Activated CD4-positive, alpha-beta T cell treated with anti-CD3 and anti-CD28 coated beads, Interleukin-2, amount 50 U/mL, for 24 hours (primary cell): ENCODE measurements at places on chromosomes 2 and 18.

- no peak for DNase-seq
These were observed 122.1 kb upstream of the FOSL2 start for GRCh38 chr2:28270456-28271152.

DNA sequence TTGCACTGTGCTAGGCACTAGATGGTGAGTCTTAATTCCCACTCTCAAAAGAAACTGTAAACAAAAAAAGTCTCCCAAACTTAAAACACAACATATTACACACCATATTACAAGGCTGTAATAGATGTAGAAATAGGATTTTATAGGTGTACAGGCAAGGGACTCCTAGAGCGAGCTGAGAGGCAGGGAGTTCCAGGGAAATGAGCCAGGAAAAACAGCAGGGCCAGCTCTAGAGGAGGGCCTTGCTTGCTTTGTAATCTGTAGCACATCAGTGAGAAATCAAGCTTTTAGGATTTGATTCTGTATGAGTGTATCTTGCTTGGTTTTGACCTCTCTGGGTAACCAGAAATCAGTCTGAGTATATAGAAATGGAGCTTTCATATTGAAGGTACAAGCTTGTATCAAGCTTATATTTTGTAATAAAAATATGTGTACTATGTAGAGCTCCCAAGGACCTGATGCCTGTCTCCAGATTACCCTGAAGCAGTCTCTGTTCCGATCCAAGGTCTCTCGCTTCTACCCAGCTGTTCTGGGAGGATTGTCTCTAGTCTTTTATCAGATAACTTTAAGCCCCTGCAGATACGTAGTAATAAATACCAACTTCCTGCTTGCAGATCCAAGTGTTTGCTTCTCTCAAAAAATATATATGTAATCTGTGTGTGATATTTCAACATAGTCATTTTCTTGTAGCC is 73.0 kb downstream of the MYO1B start:
- DNase-seq = no peak

GRCh38 chr2:108925286-108925685 is 63.7 kb downstream of the EDAR start:
- DNase-seq = no peak

DNA sequence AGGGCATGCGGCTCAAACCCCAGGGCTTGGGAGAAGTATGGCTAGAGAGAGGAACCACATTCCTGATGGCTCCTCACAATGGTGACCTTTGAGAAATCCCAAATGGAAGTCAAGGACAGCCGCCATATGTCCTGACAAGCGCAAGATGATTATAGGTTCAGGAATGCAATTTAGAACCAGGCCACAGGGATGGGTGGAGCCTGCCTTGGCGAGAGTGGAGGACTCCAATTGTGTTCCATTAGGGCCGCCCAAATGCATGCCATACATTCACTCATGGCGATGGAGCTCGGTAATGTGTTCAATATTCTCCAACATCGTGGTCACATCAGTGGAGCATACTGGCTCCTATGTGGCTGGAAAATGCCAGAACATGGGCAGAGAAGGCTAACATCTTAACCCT is 662.9 kb upstream of the ID2 start:
- no peak for DNase-seq

DNA sequence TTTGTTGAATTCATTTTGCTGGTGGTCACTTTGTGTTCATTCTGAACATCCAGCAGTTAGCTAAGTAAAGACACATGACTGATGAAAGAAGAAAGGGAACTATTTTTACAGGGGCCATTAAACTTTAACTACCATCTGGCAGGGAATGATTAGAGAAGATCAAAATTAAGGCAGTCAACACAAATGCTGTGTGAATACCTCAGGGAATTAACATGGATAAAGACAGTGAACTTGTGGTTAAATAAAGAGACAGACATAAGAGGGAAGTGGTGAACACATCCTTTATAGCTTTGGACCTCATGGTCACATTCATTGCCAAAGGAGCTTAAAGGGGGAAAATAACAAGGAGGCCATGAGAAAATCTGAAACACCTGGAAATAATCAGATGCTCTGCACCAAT is 52.6 kb upstream of the ATP5MC3 start:
- DNase-seq = no peak

DNA sequence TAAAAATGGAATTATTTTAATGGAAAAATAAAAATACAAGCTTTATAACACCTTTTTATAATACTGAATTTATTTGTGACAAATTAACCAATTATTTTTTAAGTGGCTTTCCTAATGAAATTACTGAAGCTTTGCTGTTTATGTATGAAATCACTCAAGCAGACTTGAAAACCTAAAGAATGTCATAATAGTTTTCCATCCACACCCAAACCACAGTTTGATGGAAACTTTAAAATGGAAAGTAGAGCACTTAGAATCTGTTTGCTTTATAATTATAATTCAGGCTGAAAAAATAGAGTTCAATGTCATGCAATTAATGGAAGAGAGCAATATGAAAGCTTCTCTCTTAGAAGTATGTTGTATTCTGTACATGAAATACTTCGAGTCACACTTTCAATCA is 31.6 kb upstream of the WDR75 start:
- DNase-seq = no peak

GRCh38 chr2:201357221-201357620 is at the start of gene FLACC1:
Gene FLACC1 (minus strand): TSS chr2:201357345. CDS start chr2:201351404, 5,941 bp downstream.
- DNase-seq = no peak

DNA sequence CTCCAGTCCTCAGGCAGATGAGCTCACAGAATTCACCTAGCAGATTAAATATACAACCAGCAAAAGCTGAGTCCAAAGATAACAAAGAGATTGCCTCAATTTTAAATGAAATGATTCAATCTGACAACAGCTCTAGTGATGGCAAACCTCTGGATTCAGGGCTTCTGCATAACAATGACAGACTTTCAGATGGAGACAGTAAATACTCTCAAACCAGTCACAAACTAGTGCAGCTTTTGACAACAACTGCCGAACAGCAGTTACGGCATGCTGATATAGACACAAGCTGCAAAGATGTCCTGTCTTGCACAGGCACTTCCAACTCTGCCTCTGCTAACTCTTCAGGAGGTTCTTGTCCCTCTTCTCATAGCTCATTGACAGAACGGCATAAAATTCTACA is 86.0 kb downstream of the PTRHD1 start:
- DNase-seq = no peak

- DNase-seq = no peak
These were observed at the start of gene DTNA for GRCh38 chr18:34709750-34710441. Gene DTNA (plus strand): TSS chr18:34710298. CDS start chr18:34755977, 45,679 bp downstream.

DNA sequence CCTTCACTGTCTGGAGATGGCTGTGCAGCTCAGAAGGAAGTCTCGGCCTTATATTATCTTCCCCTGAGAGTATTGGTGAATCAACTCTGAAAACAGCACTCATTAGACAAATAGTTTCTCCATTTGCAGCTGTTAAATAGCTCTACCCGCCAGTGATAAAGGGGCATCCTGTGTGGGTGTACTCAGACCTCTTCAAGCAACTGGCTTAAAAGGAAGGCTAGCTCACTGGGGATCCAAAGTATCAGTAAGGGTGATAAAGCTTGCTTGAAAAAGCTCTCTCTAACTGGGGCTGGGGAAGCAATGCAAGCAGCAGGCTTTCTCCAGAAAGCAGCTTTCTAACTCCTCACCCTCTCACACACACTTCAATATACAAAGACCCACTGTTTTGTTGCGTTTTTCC is 64.9 kb upstream of the PSMD14 start:
- no peak for DNase-seq

- no peak for DNase-seq
These were observed 26.9 kb upstream of the PPP1R1C start for GRCh38 chr2:181958726-181959125.

DNA sequence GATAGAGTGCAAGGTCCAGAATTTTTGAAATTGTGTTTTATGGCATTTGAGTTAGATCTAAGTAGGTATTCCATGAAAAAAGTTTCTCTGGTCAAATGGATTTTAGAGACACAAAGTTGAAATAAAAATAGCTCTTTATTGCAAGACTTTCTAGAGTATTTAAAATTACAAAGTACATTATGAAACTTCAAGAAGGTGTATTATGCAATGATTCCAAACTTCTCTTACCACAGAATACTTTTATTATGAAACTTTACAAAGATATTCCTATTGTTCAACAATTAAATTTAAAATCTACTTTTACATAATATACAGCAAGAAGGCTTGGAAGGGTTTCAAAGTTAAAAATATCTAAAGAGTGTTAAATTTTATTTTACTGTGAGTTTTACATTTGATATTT is 65.9 kb downstream of the CALCRL start:
- DNase-seq = no peak
